ENCODE measurements at places on chromosomes 6 and 20.

DNA sequence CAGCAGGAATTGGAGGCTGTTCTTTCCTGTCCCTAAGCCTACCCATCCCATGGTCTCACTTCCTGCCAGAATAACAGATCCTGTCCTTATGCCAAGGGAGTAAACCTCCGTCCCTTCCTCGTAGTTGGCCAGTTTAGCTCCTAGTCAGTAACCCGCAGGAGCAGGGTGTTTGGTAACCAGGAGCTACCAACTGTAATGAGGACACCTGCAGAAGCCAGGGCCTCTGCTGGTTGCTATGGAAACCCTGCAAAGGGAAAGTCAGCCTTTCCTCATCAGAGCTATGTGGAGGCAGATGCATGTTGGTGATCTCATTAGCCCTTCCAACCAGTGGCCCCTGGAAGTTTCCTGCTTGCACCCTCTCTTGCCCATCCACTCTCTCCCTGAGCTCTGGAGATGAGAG is 368.2 kb upstream of the SULF2 start:
- DNase-seq = no peak

GRCh38 chr20:48532028-48532427 is 295.8 kb downstream of the PREX1 start:
- DNase-seq = no peak

- no peak for DNase-seq
Measured at GRCh38 chr6:151445482-151445881, 6.4 kb downstream of the RMND1 start.

- no peak for DNase-seq
Measured at GRCh38 chr6:159311618-159312017, 142.4 kb downstream of the FNDC1 start.

DNA sequence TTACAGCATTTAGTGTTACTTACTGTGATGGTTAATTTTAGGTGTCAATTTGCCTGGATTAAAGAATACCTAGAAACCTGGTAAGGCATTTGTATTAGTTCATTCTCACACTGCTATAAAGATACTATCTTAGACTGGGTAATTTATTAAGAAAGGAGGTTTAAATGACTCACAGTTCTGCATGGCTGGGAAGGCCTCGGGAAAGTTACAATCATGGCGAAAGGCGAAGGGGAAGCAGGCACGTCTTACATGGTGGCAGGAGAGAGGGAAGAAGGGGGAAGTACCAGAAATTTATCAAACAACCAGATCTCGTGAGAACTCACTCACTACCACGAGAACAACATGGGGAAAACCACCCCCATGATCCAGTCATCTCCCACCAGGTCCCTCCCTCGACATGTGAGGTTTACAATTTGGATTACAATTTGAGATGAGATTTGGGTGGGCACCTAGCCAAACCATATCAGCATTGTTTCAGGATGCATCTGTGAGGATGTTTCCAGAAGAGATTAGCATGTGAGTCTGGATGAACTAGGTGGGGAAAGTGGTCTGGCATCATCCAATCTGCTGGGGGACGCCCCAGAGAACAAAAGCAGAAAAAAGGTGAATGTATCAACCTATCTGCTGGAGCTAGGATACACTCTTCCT is 76.8 kb downstream of the MKKS start:
- no peak for DNase-seq

Data from activated naive CD4-positive, alpha-beta T cell treated with anti-CD3 and anti-CD28 coated beads for 36 hours (primary cell).